ENCODE measurements at places on chromosomes 1 and 21. TPM values are rescaled to one million over a fixed set of nuclear protein-coding genes. Genes with fewer than 3 reads are reported as not detected.

- no peak for DNase-seq
Observed at GRCh38 chr21:25513810-25514209, 93.5 kb downstream of the MRPL39 start.

GRCh38 chr1:56566994-56567393, 12.4 kb downstream of the PLPP3 start:
- no peak for DNase-seq

GRCh38 chr1:112791723-112792104, 76.6 kb upstream of the PPM1J start:
- DNase-seq, result no peak

- DNase-seq, result peak; percentile 31
Observed at GRCh38 chr21:34524646-34525601, 12.9 kb upstream of the KCNE1 start.

DNA sequence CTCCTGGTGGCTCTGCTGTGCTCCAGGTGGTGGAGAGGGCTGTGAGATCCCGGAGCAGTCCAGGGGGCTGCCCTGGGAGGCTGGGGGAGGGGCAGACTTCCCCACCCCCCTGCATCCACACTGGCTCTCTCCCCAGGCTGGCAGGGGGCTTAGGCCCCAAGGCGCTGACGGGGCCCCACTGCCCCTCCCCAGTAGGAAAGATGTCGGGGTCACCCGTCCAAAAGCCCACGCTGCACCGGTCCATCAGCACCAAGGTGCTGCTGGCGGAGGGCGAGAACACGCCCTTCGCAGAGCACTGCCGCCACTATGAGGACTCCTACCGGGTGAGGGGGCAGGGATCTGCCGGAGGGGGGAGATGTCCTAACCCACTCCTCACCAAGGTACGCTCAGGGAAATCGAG, 5.8 kb downstream of the RNF207 start:
- no peak for DNase-seq

DNA sequence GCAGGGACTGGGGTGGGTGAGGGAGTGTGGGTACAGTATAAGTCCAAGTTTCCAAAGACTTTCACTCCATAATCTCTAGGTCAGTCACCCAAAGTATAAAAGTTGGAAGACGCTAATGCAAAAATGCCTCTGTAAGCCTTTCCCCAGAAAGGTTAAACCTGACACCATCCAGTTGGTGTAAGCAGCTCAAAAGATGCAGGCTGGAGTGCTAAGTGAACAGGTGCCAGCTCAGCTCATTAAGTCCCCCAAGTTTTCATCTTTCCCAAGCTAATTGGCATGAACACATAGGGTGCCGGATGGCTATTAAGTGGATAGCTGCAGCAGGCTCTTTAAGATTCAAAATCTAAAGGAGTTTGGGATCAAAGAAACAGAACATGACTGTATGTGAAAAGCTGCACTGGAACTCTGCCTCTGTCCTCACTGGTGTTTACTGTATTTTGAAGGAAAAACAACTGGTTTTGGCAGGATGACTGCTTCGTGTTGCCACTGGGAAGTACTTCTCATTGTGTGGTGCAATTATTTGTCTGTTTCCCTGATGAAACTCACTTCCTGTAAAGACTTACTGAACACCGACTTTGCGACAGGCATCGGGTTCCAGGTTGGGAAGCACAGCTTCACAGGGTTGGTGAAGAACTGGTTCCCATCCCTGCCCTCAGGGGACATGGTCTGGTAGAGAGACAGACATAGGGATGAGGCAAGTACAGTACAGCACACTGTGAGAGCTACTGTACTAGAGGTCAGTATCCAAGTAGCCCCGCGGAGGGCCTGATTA, 152.7 kb downstream of the DAB1 start:
- no peak for DNase-seq

GRCh38 chr21:34900376-34900775, 148.7 kb downstream of the RUNX1 start:
- peak; percentile 45 for DNase-seq

DNA sequence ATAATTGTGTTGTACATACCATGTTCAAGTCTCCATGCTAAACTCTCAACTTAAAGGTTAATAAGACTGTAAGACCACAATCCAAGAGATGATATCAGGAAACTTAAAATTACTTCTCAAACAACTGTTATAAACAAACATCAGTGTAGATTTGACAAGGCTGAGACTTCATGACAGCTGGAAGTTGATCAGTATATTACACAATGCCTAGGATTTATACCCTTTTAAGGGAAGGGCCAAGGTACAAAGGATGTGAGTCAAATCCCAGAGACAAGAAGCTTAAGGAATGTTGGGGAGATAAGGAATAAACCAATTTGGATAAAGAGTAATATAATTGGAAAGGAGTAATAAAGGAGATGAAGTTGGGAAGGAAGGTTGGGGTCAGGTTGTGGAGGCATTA, 98.8 kb downstream of the LBR start:
- DNase-seq, result peak; percentile 55

- peak; percentile 16 for DNase-seq
Observed at GRCh38 chr1:230334447-230334837, 91.7 kb downstream of the PGBD5 start.

DNA sequence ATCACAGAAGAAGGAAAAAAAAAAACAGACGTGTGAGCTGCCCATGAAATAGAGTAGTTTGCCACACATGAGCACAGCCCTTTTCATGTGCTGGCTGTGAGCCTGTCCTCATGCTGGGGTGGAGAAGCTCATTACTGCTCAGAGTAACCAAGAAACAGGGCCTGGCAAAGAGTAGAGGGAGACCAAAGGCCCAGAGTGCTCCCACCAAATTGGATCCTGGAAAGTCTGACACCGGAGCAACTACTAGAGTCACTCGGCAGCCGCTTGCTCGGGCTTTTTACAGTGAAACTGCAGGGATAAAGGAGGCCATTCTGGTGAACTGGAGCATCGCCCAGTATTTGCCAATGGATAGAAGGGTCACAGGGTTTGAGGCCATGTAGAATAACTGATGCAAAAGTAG, 64.4 kb upstream of the BARHL2 start:
- DNase-seq, result no peak

DNA sequence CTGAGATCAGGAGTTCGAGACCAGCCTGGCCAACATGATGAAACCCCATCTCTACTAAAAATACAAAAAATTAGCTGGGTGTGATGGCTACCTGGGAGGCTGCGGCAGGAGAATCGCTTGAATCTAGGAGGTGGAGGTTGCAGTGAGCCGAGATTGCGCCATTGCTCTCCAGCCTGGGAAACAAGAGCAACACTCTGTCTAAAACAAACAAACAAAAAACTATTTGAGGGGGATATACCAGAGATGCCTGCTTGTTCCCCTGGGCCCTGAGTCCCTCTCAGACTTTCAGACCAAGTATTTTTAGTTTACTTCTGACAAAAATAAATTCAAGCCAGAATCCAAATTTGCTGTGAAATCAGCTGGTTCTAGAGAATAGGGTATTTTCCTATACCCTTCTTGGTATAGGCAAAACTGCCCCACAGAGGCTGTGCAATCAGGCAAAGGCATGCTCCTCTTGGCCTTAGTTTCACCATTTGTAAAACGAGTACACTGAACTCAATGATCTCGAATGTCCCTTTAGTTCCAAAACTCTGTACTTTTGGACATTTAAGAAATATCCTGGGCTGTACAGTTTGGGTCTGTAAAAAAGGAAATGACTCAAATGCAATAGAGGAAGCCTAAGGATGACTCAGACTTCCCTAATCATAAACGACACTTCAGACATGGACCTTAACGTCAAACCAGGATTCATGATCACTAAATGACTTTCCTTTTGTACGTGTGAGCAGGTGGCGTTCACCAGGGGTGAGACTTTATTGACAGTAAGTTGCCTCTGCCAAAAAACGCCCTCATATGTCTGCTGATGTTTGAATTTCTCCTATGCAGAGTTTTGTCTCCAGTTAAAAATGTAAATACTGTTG, 16.1 kb downstream of the ENSA start:
- peak; percentile 27 for DNase-seq

DNA sequence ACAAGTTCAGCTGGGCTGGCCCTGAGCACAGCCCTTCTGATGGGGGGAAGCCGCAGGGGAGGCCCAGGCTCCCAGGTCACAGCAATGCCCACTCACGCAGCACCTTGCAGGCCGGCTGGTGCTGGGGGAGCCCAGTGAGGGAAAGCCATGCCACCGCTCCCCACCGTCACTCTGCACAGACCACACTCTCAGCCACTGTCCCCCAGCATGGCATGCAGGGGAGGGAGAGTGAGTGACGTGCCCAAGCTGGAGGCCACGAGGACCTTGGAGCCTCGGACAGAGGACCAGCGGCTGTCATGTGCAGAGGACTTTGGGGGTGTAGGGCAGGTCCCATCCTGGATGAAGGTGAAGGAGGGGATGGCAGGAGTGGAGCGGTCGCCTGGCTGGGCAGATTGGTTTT, 25.1 kb downstream of the SLC45A1 start:
- DNase-seq, result no peak

The SLAMF6 gene
- total RNA-seq, result not detected

The NAXE gene
- 55.3 TPM for total RNA-seq

The SNRPE gene
- total RNA-seq, result 50.6 TPM

The TCHHL1 gene
- not detected for total RNA-seq

The OLIG2 gene
- total RNA-seq, result not detected

The TMEM82 gene
- not detected for total RNA-seq

The PRAMEF27 gene
- total RNA-seq, result not detected

The TPTE gene
- not detected for total RNA-seq

The ORC1 gene
- 0.11 TPM for total RNA-seq

All from myocyte (in vitro differentiated cells).